ENCODE measurements at places on chromosomes 12 and 14.
A peak's percentile ranks its signal among the peaks of the same experiment; 100 is the strongest.

- DNase-seq = no peak
These were observed 151.8 kb downstream of the FOXN3 start for GRCh38 chr14:89265234-89265633.

GRCh38 chr14:35594616-35595015 is 60.7 kb downstream of the INSM2 start:
- no peak for DNase-seq

- DNase-seq = no peak
These were observed 52.8 kb upstream of the EGLN3 start for GRCh38 chr14:34003691-34004090.

DNA sequence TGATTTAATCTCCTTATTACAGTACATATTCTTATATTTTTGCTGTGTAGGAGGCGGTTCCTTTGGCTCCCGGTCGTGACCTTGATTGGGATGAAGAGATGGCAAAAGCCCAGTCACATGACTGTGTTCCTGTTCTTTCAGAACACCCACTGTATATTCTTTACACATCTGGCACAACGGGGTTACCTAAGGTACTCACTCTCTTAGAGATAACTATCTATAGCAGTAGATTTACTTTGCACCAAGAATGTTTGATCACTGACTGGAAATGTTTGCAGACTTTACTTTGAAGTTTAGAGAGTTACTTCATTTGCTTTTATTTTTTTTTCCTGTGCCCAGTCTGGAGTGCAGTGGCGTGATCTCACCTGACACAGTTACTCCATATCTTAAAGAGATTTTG is 65.2 kb downstream of the ACSS3 start:
- DNase-seq = no peak

DNA sequence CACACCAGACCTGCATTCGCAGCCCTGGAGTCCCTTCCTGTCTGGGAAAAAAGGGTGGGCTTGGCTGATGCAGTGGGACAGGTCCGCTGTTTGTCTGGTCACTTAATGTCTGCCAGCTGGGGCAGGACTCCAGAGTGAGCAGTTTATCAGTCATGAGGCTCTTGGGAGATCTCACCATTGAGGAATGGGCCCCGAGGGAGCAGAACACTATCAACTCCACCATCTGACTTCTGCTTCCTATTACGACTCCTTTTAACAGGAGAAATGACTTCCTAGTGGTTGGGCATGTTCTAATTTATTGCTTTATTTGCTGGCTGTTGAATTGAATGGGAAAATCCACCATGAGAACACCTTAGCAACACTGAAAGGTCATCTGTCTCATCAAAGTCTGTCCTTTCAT is 182.5 kb upstream of the RASSF8 start:
- no peak for DNase-seq

DNA sequence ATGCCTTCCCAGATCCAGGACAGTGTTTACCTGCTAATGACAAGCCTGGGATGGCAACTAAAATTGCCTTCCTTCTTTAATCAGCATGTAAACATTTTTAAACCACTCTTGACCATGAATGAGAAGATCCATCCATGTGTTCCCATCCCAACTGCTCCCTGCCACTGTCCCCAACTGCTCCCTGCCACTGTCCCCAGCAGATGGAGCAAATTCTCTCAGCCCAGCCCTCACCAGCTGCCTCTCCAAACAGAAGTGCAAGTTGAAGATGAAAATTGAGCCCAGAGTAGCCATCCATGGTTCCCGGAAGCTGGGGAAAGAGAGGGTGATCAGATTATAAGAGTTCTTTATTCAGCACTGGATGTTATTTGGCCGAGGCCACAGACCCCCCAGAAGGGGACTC is 133.1 kb downstream of the SLC15A4 start:
- DNase-seq = peak; percentile 8

DNA sequence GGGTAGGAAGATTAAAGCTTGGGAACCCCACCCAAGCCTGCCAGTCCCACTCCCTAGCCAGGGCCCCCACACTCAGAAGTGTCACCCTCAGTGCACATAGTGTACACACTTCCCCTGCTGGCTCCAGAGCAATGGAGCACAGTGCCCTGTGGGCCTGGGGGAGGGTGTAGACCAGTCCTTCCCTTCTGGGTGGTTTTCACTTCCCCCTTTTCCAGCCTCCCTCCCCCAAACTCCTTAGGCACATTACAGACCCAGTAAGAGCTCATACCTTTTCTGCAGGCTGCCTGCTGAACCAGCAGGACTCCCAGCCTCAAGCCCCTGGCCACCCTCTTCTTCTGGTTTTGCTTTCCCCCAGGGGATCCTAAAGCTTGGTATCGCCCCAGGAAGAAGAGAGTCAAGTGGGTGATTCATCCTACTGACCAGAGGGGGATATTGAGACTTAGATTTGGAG is at the start of gene ZNF385A:
ZNF385A (minus strand) TSS at position 143 of the 451 bp plus-strand sequence. CDS start 219 bp downstream, outside the sequence.
- DNase-seq = no peak

DNA sequence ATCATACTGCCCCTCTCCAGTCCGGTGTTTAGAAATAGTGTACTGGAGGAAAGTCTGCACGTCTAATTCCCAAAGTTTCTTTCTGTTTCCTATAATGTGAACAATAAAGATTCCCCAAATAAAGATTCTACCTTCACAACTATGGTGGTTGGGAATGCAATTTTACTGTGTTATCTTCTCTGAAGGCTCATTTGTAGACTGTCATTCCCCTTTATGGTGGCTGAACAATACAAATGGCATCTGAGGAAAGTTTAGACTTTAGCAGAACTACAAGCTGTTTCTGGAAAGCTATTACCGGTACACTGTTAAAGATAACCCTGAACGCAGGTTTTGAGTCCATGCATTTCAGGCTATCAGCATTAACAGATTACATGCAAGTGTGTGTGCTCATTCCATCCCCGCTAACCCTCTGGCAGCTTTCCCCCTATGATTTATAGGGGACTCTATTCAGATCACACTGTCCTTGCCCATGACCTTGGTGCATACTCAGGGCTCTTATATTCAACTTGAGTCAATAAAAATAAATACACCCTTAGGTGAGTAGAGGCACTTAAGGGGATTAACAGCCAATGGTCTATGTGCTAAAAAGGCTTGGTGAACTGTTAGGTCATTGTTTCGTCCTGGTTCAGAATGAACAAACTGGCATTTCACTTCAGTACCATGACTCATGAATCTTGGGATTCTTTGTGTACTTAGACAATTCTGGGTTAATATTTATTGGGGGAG is 60.7 kb upstream of the PYGL start:
- DNase-seq = no peak

DNA sequence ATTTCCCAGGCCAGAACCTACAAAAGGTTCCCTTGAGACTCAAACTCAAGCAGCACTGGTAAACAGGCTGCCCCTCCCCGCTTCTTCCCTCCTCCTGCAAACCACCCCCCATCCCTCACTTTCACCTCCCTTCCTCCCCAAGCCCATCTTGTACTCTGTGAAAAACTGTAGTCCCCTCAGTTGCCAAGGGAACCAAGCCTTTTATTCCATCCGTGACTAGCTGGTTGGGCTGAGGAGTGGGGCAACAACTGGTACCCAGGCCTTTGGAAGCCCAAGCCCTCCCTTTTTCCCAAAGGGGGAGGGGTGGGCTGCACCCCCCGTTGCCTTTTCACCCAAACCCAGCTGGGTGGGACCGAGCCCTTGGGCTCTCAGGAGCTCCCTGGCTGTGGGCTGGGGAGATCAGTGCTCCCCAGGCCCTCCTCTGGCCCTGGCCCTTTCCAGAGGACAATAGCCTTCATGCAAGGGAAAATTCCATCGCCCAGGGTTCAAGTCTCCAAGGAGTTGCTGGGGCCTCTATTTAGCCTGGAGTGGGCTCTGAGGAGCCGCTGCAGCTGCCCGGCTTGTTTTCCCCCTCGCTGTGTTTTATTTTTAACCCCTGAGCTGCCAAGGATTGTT is 61.9 kb downstream of the ZFP36L1 start:
- DNase-seq = no peak

All from NCI-H1105 treated with DMSO at 0.1 percent for 48 hours (cell line).